ENCODE measurements at places on chromosomes 7 and 10.

GRCh38 chr10:93138113-93138870 is 64.6 kb downstream of the CYP26A1 start:
- no peak overlapping the region for H3K4me3 ChIP-seq
- H3K4me1 ChIP-seq = no peaks in the 10 kb centered on the region
- no peak overlapping the region for H3K27ac ChIP-seq
- H3K27me3 ChIP-seq = peaks cover 11% of the 10 kb centered on the region
- H3K36me3 ChIP-seq = no peaks in the 10 kb centered on the region

- no peaks in the 10 kb centered on the region for H3K27me3 ChIP-seq
- DNase-seq = peak; percentile 30
- no peak overlapping the region for H3K4me3 ChIP-seq
- H3K36me3 ChIP-seq = peaks cover 30% of the 10 kb centered on the region
Measured at GRCh38 chr10:71829171-71829570, 21.9 kb downstream of the PSAP start.

GRCh38 chr10:72353965-72354355 is 759 bp downstream of the DNAJB12 start:
- H3K36me3 ChIP-seq = peaks cover 21% of the 10 kb centered on the region
- H3K4me3 ChIP-seq = peak overlapping the region; percentile 96
- no peaks in the 10 kb centered on the region for H3K27me3 ChIP-seq
- peak overlapping the region; percentile 99 for H3K27ac ChIP-seq

DNA sequence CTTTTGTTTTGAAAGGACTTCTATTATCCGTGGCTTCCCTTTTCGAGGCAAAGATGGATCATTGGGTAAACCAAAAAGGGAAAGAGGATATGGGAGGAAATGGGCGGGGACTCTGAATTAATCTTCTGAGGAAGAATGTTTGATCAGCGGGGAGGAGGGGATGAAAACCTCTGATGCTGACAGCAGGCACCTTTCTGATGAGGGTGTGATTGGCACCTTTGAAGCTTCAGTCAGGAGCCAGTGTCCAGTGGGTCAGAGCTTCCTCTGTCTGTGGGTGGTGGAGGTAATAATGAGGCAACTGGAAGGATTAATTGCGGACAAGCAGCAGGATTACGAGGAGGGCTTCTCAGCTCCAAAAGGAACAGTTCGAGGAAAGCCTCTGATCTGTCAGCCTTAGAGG is 877.6 kb downstream of the LRMDA start:
- no peak overlapping the region for H3K4me3 ChIP-seq
- DNase-seq = no peak
- H3K27me3 ChIP-seq = peaks cover 3% of the 10 kb centered on the region
- H3K36me3 ChIP-seq = no peaks in the 10 kb centered on the region
- H3K27ac ChIP-seq = no peak overlapping the region

DNA sequence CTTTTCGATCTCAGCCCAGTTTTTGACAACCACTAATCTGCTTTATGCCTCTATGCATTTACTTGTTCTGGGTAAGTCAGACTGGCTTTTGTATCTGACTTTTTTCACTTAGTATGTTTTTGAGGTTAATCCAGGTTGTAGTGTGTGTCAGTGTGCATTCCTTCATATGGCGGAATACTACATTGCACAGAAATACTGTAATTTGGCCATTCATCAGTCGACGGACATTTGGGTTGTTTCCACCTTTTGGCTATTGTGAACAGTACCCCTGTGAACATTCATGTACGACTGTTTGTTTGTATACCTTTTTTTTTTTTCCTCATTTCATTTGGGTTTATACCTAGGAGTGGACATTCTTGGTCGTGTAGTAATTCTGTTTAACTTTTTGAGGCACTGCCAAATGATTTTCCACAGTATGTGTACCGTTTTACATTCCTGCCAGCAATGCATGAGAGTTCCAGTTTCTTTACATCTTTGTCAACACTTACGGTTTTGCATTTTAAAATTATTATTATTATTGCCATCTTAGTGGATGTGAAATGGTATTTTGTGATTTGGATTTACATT is 57.4 kb downstream of the MKLN1 start:
- peaks cover 36% of the 10 kb centered on the region for H3K4me1 ChIP-seq
- no peak for DNase-seq
- H3K27me3 ChIP-seq = no peaks in the 10 kb centered on the region
- H3K36me3 ChIP-seq = peaks cover 15% of the 10 kb centered on the region

- H3K27ac ChIP-seq = no peak overlapping the region
- no peaks in the 10 kb centered on the region for H3K4me1 ChIP-seq
- H3K27me3 ChIP-seq = no peaks in the 10 kb centered on the region
- no peak for DNase-seq
Measured at GRCh38 chr7:38781991-38782390, 127.0 kb downstream of the VPS41 start.

DNA sequence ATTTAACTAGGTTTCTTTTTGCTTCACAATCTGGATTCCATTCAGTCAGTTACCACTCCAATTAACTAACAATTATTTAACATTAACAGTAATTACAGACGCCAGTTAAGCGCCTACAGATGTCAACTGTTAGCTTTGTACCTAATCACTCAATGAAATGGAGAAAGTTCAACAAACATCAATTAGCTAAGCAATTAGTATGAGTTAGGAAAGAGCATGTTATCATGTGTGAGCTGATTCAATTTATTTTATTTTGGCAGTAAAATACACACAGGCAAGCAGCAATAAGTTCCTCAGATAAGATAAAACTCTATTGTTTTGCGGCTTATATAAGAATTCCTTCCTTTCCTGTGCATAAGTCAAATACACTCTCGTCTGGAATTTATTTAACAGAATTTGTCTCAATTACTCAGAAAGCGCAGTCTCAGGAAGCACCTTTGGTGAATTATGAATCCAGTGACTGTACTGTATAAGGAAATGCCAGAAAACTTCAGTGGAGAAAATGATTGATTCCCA is 427.1 kb upstream of the GALNT17 start:
- H3K4me1 ChIP-seq = no peaks in the 10 kb centered on the region
- H3K4me3 ChIP-seq = no peak overlapping the region
- H3K27ac ChIP-seq = no peak overlapping the region
- DNase-seq = no peak
- no peaks in the 10 kb centered on the region for H3K36me3 ChIP-seq

- peaks cover 4% of the 10 kb centered on the region for H3K4me1 ChIP-seq
- H3K27me3 ChIP-seq = no peaks in the 10 kb centered on the region
- H3K36me3 ChIP-seq = peaks cover 2% of the 10 kb centered on the region
Measured at GRCh38 chr7:108358553-108358952, 97.7 kb downstream of the NRCAM start.

- no peak overlapping the region for H3K4me3 ChIP-seq
- no peaks in the 10 kb centered on the region for H3K36me3 ChIP-seq
- H3K27ac ChIP-seq = no peak overlapping the region
- H3K27me3 ChIP-seq = no peaks in the 10 kb centered on the region
- no peaks in the 10 kb centered on the region for H3K4me1 ChIP-seq
- DNase-seq = no peak
Measured at GRCh38 chr7:52320610-52321009, 714.8 kb upstream of the POM121L12 start.
